Eye (tissue), 1 donor: ENCODE measurements at places on chromosomes 4 and X.

- DNase-seq = no peak
Measured at GRCh38 chr4:75637827-75638226, 7.5 kb upstream of the CDKL2 start.

DNA sequence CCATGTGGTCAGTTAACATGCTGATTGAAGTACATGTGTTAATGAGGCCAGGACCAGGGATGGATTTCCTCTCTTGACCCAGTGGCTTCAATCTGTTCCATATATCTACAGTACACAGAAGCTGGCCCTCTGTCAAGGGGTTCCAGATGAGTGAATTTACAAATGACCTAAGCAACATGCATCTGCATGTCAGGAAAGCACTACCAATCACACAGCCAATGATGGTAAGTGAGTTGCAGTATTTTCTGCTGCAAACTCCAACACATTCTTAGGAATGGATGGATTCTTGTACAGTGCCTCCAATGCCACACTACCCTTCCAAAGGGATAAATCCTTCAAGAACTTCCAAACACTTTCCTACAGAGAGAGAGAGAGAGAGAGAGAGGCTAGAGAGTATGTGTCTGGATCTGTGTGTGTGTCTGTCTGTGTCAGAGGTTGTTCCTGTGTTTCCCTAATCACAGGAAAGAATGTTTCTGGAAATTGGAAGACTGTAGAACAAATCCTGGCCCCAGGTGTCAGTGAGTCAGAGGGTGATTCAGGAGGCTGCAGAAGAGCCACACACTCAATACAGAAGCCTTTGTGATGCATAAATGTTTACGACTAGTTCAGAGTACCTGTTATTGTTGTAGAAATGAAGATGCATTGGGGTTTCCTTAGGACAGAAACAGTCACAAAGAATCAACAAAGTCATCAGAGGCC is 107.5 kb downstream of the GUCY2F start:
- no peak for DNase-seq

- no peak for DNase-seq
Measured at GRCh38 chr4:170008371-170008770, 17.8 kb downstream of the MFAP3L start.

GRCh38 chr4:56655627-56656345 is 25.3 kb downstream of the HOPX start:
- DNase-seq = peak; percentile 56

DNA sequence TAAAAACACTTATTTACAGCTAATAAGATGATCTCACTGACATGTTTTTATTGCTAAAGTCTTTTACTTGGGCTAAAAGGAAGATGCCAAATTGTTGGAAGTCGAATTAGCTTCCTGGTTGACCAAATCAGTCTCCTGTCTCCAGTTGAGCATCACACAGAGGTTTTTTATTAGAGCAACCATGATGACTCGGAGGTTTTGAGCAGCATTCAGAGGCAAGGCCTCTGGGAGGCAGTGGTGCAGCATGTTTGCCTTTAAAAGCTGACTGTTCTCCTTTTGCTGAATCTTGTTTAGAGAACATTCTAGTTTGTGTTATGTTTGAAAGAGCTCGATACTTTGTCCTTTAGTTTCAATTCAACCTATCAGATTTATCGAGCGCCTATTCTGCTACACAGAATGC is 2.1 kb downstream of the UCHL1 start:
- peak; percentile 71 for DNase-seq

- no peak for DNase-seq
Measured at GRCh38 chr4:147530134-147530533, 49.2 kb downstream of the EDNRA start.

DNA sequence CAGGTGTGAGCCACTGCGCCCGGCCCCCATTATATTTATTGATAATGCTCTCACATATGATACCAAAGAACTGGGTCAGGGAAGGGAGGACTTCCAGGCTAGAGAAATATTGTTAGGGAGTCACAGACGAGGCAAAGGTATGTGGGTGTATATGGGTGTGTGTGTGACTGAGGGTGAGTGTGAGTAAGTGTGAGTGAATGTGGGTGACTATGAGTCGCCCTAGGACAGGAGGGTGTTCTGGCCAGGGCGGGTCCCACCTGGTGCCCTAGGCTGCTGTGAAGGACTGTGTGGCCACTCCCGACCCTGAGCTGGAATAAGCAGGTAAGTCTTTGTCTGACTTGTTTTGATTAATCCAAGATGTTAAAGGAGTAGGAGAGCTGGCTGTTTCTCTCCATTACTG is 34.4 kb downstream of the RWDD4 start:
- no peak for DNase-seq

GRCh38 chr4:4541040-4541631 is 712 bp downstream of the STX18 start:
- no peak for DNase-seq

DNA sequence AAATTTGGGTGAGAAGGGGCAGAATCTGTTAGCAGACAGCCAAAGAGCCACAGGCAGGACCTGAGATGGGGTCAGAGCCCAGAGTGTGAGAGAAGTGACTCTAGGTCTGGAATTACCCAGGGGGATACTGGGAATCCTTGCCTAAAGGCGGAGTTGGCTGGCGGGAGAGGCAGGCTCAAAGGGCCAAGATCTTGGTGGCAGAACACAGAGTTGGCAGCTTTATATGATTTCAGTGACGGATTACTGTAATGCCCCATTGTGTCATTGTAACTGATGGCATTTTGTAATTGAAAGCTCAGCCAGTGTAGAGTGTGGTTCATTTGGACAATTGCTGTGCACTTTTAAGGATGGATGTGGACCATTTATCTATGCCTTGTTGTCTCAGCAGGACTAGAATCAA is 77.3 kb downstream of the SMIM20 start:
- DNase-seq = no peak

DNA sequence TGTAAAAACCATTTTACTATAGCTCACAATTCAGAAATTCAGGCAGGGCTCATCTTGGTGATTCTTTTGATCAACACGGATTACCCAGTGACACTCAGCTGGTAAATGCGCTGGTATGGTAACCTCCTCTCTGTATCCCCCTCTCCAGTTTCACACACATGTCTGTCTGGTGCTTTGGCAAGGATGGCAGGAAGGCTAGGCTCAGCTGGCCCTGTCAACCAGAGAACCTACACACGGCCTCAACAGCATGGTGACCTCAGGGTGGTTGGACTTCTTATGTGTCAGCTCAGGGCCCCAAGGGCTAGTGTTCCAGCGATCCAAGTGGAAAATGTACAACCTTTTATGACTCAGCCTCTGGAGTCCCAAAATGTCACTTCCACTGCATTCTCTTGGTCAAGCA is 55.7 kb upstream of the EOLA2 start:
- no peak for DNase-seq

GRCh38 chr4:180866933-180867643 is 1376.1 kb upstream of the TENM3 start:
- DNase-seq = no peak

DNA sequence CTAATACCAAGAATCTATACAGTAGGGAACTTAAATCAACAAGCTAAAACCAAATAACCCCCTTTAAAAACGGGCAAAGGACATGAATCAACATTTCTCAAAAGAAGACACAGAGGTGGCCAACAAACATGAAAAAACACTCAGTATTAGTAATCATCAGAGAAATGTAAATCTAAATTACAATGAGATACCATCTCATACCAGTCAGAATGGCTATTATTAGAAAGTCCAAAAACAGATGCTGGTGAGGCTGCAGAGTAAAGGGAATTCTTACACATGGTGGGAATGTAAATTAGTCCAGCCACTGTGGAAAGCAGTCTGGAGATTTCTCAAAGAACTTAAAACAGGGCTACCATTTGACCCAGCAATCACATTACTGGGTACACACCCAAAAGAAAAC is 167.8 kb downstream of the PACRGL start:
- no peak for DNase-seq

DNA sequence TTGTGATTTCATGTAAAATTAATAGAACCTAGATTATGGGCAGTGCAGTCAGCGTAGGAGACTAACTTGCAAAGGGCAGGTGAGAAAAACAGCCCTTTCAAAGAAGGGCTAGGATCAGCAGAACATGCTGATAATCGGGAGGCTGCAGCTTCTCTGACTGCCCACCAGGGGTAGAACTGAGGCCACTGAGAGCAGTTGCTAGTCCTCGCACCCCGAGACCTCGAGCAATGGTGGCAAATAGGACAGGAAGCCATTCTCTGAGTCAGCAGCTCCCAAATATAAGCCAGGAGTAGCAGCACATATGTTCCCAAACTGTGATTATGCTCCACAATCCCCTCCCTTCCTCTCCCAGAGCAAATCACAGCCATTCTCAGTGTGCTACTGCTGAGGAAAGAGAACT is 186.5 kb downstream of the MSL3 start:
- peak; percentile 14 for DNase-seq
